Stimulated activated CD4-positive, alpha-beta T cell treated with anti-CD3 and anti-CD28 coated beads, Interleukin-15, amount 100 ng/mL, for 48 hours (primary cell): ENCODE measurements at places on chromosomes 2 and 18.

DNA sequence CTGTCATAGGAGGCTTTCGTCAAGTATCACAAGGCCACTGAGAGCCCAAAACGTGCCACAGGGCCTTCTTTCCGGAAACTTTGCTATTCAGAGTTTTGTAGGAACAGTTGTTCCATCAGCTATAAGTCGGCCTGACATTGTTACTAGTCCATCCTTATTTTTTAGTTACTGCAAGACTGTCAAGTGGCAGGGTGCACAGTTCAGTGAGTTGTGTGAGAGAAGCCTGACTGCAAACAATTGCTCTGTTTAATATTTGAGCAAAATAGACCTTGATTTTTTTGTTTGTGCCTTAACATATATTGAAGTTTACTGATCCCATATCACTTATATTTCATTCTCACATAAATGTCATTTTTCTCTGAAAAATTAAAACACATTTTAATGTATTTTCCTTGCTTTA, 110.1 kb downstream of the GALNT1 start:
- no peak for DNase-seq

DNA sequence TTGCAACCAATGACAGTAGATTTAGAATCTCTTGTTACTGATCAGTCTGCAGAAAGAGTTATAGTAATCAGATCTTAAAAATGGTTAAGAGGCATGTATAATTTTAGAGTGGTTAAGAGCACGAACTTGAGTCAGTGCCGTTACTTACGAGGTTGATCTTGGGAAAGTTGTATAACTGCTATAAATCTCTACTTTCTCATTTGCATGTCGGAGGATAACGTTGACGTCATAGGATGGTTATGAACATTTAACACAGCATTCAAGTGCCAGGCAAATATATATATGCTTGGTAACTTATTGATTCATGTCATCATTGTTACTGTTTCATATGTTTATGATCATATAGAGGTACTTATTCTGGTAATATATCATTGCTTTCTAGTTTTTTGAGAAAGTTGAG, 146.2 kb downstream of the ARHGAP28 start:
- no peak for DNase-seq

DNA sequence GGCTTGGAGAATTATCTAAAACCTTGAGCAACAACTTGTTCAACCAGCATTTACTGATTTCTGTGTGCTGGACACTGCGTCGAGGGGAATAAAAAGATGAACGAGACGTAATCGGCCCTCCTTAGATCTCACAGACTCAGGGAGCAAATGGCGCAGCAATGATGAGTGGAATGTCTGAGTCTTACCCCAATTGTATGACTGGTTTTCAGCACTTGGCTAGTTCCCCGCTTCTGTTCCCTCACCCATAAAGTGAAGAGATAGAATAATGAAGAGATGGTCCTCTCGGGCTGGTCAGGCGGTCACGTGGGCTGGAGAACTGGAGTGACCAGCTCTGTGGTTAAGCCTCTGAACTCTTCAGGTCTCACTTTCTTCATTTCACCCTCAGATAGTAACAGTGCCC, 17.3 kb upstream of the GATA6 start:
- no peak for DNase-seq

DNA sequence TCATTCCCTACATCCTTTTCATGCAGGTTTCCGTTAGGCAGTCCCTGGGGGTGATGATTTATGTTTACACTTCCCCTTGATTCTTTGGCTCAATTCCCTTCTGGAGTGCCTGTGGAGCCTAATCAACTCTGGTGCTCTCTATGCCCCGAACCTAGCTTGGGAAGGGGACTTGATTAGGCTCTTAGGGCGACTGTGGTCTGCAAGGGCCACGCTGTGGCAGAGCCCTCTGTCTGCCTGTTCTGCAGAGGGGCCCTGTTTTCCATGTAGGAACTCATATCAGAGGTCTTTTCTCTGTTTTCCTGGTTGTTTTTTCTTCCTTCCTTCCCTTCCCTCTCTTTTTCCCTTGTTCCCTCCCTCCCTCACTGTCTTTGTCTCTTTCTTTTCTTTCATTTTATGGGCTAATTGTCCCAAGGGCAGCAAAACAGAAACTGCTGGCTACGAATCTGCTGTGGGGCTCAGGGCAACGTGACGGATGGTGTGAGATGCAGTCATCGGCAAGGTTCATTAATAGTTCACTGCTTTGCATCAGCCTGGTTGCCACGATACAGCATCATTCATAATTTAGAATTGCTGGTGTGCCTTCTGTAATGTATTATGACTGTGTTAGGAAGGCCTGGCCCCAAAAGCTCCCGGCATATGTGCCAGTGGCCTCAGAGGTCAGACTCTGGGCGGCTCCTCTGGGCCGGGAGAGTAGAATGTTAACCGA, 134.5 kb downstream of the NAPG start:
- no peak for DNase-seq

DNA sequence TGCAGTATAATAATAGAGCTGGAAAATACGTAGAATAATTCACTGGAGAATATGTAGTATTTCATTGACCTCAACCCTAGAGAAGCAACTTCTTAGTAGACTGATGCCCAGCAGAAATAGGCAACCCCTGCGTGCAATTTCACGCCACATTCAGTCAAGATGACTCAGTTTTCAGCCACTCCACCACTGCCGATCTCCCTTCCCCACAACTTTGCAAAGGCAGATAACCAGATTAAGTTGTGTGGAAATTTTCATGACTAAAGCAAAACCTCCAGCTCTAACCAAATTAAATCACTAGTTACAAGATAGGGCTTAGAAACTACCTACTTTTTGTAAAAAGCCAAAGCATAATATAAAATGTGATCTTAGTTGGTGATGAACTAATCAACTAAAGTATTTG, 63.3 kb upstream of the STK17B start:
- DNase-seq, result peak; percentile 68

GRCh38 chr18:74378179-74378682, 62.6 kb downstream of the C18orf63 start:
- no peak for DNase-seq

DNA sequence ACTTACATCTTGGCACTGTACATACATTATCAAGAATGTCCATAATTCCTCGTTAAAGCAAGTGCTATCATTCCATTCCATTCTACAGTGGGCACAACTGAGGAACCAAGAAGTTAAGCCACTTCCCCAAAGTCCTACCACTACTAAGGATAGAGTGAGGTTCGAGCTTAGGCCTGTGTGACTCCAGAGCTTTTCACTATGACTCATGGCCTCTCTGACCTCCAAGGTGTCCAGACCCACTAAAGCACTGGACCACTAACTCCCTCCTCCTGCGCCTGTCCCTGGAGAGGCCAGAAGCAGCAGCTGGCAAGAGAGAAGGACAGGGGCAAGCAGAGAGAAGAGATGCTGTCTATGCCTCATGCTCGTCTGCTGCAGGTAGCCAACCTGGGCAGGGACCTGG, 117.0 kb downstream of the ZBTB7C start:
- DNase-seq, result no peak

DNA sequence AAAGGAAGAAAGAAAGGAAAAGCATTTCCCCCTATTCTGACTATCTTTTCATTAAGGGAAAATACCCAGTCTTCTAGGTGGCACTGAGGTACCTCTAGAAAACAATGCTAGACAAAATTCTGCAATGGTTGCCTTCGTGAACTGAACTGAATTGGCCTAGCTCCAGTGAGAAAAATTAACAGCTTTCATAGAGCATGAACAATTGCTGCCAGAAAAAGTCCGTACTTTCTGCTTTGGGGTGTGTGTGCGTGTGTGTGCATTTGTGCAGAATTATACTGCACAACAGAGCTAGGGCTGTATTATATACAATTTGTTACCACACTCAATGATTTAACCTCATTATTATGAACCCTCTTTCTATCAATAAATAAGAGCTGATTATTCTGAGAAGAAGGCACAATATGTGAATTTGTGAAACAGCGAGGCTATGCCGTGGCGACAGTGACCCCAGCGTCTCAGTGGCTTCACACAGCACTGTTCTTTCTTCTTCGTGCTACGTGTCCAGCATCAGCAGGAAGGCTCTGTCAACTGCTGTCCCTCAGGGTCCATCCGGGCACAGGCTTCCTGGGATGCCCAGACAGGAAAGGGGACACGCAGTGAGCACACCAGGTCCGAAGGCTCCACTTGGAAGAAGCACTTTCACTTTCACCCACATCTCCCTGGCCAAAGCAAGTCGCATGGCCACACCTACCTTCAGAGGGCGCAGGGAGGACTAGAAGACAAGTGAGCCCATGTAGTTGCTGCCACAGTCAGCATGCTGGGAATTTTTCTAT, 47.5 kb downstream of the PTGR3 start:
- DNase-seq, result no peak

GRCh38 chr2:169066897-169067296, 2.5 kb upstream of the DHRS9 start:
- DNase-seq, result no peak

DNA sequence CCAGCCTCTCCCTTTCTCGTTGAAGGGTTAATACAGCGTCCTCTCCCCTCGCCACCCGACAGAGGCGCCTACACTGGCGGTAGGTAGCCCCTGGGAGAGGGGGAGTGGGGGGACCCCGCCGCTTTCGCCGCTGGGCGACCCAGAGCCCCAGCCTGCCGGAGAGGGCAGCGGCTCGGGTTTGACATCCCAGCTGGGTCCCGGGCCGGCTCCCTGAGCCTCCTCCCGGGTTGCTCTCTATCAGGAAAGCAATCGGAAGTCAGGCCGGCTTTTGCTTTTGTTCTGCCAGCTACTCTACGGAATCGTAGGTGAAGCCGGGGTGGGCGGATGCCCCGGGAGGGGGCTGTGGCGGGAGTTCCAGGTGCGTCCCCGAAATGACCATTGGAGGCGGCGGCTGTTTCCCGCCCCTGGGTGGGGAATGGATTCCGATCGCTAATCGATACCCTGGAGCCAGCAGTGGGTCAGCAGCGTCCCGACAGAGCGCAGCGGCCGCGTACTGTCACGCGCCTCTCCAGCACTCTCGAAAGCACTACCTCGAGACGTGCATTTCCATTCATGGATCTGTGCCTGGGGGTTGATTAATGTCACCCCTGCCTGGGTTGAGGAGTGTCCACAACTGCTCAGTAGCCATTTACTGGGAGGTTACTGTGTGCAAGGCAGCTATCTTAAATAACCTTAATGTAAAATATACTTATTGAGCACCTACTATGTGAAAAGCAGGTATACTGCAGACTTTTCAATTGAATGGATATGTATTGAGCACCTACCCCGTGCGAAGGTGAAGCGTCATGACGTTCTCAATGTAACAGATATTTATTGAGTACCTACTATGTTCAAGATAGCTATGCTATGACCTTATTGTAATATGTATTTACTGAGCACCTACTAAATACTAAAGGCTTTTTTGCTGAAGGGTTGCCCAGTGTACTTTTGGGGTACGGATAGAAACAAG, 1.1 kb downstream of the MAPK4 start:
- no peak for DNase-seq

DNA sequence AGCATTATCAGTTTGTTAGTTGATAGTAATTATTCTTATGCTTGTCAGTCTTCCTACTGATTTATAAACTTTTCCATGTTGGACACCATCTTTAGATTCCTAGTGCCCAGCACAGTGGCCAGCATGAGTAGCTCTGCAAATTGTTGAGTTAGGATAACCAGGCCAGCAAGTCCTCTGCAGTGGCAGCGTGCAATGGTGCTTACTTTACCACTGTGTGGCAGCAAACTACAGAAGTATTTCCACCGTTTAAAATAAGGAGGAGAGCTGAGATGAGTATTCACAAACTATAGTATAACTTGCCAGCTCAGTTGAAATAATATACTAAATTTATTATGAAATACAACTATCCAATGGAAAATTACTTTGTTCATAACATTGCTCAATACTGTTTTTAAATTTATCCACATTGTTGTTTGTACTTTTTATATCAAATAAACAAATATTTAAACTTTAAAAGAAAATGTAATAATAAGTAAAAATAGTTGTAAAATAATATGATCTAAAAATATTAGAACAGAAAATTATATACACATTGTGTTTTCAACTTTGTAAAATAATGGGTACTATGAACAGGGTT, 9.3 kb upstream of the THADA start:
- DNase-seq, result no peak

GRCh38 chr2:159860581-159861310, 62.7 kb upstream of the CD302 start:
- DNase-seq, result no peak

DNA sequence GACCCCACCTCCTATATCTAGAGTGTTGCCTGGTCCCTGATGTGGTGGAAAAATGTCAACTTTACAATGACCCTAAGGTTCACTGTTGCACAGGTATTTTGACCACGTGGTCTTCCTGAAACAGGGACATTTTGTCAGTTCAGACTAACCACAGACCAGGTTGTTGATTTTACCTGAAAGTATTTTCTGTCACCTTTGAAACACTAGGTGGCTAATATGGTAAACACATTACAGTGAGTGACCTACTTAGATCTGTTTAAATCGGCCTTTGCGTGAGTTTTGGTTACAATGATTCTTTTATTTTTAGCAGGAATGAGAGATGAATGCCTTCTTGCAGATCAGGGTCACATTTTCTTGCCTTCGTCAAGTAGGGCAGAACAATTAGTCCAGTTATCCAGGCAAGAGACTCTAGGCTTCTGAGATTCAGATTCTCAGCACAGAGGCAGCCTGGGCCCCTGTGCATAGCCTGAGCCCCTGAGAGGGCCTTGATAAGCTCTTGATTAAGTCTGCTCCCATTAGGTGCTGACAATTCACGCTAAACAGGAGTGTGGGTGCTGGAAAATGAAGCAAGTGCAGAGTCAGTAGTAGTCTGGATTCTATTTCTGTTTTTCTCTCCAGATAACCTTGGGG, 226.2 kb downstream of the KCNS3 start:
- no peak for DNase-seq

GRCh38 chr2:82234283-82234874, 1929.8 kb upstream of the LRRTM1 start:
- no peak for DNase-seq

DNA sequence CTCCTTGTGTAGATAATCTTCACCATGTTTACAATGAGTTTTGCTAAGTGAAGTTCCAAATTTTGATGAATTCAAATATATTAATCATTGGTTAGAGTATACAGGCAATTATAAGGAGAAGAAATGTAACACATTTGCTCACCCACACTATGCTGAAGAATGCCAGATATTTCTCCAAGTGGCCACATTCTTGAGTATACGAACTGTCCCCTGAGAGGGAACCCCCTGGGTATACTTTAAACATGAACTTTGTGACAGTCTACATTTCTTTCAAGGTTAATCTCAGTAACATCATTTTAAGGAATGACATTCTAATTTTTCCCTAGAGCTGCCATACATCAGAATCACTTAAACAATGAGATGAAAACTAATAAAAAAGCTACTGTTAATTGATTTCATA, 39.8 kb upstream of the CDKL4 start:
- DNase-seq, result no peak

DNA sequence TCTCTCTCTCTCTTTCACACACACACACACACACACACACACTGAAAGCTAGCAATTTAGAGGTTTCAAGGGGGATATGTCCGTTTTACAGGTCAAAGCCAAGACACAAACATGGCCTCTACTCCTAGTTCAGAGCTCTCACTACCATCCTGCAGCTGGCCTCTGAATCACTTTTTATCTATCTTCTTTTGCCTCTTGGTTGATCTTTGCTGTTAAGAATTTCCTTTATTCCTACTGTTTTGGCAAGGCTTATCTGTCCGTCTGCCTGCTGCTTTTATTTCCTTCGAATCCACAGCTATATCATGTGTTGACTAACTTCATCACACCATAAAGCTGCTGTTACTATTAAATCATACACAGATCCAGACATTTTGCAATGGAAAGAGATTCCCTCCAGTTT, 543.0 kb downstream of the PLCL1 start:
- no peak for DNase-seq

- no peak for DNase-seq
Measured at GRCh38 chr2:109439390-109439786, 174.4 kb downstream of the SEPTIN10 start.

- no peak for DNase-seq
Measured at GRCh38 chr18:3180325-3180724, 39.4 kb downstream of the MYOM1 start.
